Left cardiac atrium (tissue), 4 donors: ENCODE measurements at places on chromosomes 3 and 15.

GRCh38 chr3:150451329-150452048 is 43.4 kb downstream of the TSC22D2 start:
- no peak for DNase-seq

- DNase-seq: no peak
Measured at GRCh38 chr3:38646630-38647029, 2.9 kb downstream of the SCN5A start.

- no peak for DNase-seq
Measured at GRCh38 chr3:44104043-44104442, 137.6 kb upstream of the TOPAZ1 start.

DNA sequence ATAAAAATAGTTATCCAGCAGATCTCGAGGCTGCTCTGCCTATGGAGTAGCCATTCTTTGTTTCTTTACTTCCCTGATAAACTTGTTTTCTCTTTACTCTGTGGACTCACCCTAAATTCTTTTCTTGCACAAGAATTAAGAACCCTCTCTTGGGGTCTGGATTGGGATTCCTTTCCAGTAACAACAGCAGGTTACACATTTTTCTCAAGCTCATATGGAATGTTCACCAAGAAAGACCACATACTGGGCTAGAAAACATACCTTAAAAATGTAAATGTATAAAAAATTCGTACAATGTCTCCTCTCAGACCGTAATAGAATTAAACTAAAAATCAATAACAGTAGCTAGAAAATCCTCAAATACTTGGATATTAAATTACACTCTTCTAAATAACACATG is 299.2 kb downstream of the CNTN3 start:
- no peak for DNase-seq

DNA sequence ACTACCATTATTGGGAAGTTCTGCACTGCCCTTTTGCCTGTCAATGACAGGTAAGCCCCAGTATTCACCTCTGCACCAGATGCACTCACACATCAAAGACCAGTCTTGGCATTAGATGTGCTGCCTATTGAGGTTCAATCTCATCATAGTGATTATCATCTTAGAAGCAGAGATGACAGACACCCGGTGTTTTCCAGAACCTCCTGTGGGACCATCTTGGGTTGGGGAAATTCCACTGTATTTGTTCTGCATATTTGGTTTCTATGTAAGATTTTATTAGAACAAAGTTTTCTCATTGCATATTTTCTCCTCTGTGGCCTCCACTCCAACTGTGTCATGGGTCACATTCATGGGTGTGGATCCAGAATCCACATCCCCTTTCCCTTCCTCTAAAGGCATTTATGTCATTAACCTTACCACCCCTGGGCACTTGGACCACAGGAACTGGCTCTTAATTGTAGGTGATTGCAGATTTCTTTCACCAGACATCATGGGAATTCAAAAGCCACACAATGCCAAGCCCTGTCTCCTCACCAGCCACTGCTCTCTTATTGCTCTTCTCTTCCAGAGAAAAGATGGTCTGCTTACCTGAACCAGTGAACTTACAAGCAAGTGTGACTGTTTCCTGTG is 31.2 kb downstream of the PLA1A start:
- DNase-seq: no peak

GRCh38 chr3:49238274-49239127 is 38.5 kb downstream of the C3orf62 start:
- DNase-seq: no peak

GRCh38 chr3:81216192-81216591 is 545.3 kb downstream of the GBE1 start:
- DNase-seq: no peak

DNA sequence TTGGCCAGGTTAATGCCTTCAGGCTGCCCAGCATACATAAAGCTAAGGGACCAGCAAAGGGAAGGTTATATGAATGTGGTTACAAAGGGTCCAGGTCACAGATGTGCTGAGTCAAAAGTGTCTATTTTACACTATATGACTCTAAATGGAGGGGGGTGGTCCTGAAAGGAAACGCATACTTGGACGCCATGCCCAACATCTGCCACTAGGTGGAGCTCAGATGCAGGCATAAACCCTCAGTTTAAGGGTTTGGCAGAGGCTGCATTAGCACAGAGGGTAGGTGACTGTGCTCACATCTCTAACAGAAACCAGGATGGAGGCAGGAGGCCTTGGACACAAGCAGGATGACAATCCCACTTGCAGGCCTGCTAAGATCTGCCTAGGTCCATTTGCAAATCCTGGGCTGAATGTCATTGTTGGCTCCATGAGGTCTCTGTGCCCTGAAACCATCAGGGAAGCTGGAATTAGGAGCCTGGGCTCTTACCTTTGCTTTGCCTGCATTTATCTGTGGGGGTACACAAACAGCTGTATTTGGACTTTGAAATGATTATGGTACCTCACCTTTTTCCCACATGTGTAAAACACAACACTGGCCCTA is 55.8 kb downstream of the ZNF621 start:
- peak; percentile 62 for DNase-seq

DNA sequence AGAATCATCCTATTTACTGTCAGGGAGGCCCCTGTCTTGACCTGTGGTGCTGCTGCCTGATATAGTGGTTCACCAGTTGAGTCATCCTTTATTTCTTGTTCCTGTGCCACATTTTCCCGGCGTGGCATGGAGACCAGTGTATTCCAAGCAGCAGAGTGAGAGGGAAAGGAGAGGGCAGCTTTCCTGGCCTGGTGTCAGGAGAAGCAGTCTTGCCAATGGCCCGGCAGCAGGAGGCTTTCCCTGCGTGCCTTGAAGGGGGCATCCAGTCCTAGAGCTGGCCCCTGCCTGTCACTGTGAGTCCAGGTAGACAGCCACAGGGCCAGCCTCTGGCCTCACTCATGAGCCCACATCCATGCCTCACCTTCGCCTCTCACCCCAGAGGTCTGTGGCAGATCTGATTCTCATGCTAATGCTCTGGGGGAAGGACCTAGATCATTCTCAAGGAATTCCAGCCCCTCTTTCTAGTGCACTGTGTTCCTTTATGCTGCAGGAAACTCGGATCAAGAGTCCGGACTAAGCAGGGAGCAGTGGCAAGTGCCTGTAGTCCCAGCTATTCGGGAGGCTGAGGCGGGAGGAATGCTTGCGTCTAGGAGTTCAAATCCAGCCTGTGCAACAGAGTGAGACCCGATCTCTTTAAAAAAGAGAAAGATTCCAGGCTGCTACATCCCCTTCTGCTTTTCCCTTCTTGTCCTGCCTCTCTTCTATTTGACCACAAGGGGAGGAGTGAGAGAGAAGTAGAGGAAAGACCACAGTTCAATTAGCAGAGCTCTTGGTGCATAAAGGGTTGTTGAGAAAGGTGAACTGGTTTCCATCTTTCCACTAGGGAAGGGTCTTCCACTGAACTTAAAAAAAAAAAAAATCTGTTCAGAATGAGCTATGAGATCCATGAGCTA is 66.8 kb upstream of the HACD2 start:
- no peak for DNase-seq

- DNase-seq: peak; percentile 71
Measured at GRCh38 chr3:149879872-149880271, 66.9 kb downstream of the RNF13 start.

GRCh38 chr15:50907601-50908208 is 778 bp upstream of the AP4E1 start:
- no peak for DNase-seq

DNA sequence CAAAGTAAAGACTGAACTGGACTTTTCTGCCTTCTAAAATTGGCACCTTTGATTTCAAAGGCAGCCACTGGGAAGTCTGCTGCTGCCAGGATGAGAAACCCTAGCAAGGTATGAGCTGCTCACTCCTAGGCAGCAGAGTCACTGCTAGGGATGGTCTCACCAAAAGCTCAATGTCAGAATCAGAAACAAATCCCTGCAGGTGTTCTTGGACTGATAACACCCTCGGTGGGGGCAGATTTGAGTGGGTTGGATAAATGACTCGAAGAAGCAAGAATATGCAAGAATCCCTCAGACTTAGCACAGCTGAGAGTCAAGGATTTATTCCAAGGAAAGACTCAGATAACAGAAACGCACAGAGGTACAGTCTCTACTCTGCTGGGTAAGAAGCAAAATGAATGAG is 90.4 kb downstream of the PRICKLE2 start:
- no peak for DNase-seq

GRCh38 chr3:106068381-106068780 is 199.6 kb upstream of the CBLB start:
- DNase-seq: no peak

- peak; percentile 98 for DNase-seq
Measured at GRCh38 chr15:100341750-100342560, at the start of gene ADAMTS17. ADAMTS17 (minus strand) TSS chr15:100341975; CDS start chr15:100341899, 76 bp downstream.

DNA sequence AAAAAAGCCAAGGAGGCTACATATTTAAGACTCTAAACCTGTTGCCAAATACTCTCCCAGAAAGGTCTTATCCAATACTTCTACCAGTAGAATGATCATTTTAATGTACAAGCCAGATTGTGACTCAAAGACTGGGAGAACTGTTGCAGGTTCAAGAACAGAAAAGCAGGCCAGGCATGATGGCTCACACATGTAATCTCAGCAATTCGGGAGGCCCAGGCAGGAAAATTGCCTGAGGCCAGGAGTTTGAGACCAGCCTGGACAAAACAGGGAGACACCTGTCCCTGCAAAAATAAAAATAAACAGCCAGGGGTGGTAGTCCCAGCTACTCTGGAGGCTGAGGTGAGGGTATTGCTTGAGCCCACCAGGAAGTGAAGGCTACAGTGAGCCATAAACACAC is 17.8 kb upstream of the THUMPD3 start:
- no peak for DNase-seq

DNA sequence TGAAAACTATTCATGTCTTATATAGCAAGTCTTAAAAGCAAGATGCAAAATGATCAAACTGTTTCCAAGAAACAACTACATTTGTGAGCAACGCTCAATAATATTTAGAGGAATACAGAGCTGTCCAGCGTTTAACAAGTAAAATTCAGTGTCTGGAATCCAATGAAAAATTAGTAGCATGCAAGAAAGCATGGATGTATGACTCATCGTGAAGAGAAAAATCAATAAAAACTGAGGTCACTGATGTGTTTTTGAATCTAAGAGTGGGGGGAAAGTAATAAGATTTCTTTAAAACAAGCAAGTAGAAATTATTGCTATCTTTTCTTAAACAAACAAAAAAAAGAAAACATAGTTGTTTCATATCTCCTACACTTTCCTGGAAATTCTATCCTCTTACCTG is 600.3 kb upstream of the GOLIM4 start:
- no peak for DNase-seq
